GDM1 (cell line): ENCODE measurements at places on chromosomes 12 and 14.

DNA sequence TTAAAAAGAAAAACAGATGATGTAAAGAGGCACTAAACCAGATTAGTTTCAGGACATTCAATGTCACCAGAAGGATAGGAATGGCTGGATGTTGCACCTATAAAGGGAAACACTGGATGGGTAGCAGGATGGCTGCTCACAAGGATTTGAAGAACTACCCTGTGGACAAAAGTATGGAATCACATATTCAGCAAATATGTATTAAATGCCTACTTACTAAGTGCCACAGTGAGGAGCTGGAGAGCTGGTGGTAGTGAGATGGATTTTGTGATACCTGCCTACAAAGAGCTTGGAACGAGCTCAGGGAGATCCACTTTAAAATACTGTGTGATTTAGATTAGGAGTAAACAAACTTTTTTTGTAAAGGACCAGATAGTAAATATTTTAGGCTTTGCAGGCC lies 316.2 kb downstream of the PAWR start:
- DNase-seq: no peak

DNA sequence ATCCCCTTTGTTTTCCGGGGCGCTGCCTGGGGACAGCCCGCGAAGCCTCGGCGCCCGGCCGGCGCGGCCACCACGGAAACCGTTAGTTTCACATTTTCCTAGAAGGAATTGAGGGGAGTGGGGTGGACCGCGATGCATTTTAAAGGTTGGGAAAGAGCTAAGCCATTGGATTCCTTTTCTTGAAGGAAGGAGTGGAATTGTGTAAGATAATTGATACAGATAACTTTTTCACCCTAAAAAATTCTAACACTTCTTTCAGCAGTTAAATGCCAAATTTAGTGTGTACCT lies 137.1 kb downstream of the MON2 start:
- DNase-seq: no peak

GRCh38 chr14:98345161-98345560 lies 926.8 kb downstream of the BCL11B start:
- DNase-seq: no peak

GRCh38 chr12:5487076-5487475 lies 55.2 kb downstream of the NTF3 start:
- no peak for DNase-seq

- DNase-seq: no peak
Observed at GRCh38 chr12:4147031-4147481, 126.5 kb upstream of the CCND2 start.

DNA sequence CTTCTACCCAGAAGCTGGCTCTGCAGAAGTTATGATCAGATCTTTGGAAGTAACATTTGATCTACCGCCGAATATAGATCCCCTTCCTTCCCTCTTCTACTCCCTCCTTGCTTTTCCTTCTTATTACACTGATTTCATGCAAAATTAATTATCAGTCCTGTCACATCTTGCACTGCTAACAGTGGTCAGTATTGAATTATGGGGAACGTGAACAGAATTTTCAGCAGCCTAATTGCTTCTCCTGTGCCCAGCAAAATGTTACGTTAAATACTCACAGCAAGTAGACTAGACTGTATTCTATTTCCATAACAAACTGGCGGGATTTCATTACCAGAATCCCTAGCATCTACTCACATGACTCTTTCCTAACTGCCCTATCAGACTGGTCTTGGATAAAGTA lies 596.9 kb downstream of the DIO2 start:
- no peak for DNase-seq

GRCh38 chr12:123948796-123949769 lies 23.5 kb downstream of the CCDC92 start:
- DNase-seq: no peak

- DNase-seq: no peak
Observed at GRCh38 chr14:45649051-45649450, 396.0 kb upstream of the MIS18BP1 start.

GRCh38 chr12:105721891-105722290 lies 391.4 kb downstream of the C12orf75 start:
- no peak for DNase-seq

GRCh38 chr12:100661300-100661951 lies 87.9 kb downstream of the GAS2L3 start:
- DNase-seq: no peak

- DNase-seq: no peak
Observed at GRCh38 chr12:4003576-4003975, 130.4 kb upstream of the PARP11 start.

DNA sequence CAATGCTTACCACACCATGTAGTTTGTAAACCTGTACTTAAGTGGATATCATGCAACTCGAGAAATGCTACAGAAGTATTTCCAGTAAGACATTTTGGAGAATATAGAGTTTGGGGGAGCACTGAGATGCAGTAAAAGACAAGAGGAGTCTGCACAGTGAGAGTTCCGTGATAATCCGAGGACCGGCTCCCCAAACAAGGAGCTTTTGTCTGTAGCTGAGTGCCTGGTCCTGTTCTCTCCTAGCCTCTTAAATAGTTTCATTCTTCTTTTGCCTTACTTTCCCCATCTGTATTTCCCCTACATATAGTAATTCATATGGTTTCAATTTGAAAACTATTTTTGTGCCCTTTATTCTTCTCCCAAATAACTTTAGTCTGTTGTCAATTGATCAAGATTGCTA lies 364.1 kb downstream of the EGLN3 start:
- DNase-seq: no peak
